ENCODE measurements at places on chromosomes 1 and 21.
A peak's percentile ranks its signal among the peaks of the same experiment; 100 is the strongest.

- no peak for DNase-seq
These were observed 308.4 kb upstream of the BEND5 start for GRCh38 chr1:49085079-49085478.

DNA sequence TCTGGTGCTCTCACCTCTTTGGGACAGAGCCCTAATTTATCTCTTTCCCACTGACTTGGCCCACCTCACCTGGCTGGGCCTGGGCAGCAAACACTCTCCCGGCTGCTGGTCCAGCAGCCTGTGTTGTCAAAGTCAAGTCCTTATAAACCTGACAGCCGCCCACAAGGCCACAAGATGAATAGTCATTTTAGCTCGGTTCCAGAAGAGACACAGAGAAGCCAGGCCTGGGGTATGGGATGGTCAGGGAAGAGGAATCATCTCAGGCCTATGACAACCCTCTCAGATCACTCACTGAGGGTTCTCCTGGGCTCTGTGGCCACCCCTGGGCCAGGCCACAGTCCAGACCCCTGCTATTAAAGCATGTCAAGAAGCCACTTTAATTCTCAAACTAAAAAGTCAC, 158.5 kb downstream of the FOXD2 start:
- no peak for DNase-seq

DNA sequence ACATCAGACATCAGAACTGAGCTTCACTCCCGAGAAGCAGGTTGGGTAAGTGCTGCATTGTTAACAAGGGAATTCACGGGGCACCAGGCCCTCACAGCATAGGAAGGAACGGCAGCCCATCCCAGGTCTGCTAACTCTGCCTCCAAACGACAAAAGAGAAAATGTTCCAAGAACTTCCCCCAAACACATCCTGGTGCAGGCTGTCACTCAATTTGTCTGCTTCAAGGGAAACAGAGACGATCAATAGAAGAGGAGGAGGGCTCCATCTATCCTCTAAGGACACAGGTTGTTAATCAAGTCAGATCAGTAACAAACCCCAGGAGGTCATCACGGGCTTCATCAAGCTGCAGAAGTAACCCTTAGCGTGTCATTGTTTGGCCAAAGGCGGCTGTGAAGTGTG, 3.5 kb upstream of the TSPEAR start:
- DNase-seq = no peak

DNA sequence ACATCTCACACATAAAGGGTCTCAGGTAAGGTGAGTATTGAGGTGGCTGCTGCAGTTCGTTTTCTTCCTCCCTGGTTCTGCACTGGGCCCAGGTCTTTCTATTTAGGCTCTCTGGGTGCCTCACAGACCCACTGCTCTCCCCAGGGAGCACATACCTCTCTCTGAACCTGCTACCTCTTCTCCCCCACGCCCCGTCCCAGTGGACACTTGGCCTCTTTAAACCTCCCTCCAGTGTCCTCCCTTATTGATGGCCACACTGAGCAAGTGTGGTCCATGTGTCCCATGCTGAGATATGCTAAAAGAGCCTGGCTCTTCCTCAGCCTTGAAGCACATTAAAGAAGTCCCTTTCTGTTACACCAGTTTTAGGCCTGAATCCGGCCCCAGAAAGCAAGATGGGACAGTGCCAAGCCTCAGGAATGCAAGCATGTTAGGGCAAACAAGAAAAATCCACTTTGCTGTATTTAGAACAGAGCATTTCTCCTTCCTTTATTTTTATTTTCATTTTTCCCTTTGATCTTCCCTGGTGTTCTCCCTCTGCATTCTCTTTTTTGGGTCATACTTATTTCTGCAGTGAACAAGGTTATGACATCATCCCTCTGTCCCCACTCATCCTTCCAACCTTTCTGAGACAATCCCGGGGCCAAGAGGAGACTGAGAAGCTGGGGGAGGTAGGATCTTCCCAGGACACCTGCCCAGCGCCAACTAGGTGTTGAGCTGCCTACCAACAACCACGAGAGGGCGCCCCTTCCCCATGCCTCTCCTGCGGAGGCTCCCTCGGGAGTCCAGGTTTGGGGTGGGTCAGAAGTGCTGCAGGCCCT, 5.0 kb upstream of the CHI3L2 start:
- no peak for DNase-seq

DNA sequence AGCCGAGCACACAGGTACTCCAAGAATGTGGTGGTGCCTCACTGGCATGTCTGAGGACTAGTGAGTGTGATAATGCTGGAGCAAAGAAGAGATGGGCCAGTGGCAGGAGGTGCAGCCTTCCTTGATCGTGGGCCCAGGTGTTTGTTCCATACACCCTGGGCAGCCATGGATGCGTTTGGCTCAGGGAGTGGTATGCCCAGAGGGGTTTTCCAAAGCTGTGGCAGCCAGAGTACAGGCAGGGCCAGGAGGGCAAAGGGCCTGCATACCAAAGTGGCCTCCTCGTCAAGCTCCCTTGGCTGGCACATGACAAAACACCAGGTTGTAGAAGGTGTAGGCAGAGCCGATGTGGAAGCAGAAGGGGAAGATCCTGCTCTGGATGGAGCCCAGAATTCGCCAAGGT, 19.0 kb downstream of the PARS2 start:
- DNase-seq = no peak

- no peak for DNase-seq
These were observed 513 bp upstream of the RAB3GAP2 start for GRCh38 chr1:220272841-220273090.

DNA sequence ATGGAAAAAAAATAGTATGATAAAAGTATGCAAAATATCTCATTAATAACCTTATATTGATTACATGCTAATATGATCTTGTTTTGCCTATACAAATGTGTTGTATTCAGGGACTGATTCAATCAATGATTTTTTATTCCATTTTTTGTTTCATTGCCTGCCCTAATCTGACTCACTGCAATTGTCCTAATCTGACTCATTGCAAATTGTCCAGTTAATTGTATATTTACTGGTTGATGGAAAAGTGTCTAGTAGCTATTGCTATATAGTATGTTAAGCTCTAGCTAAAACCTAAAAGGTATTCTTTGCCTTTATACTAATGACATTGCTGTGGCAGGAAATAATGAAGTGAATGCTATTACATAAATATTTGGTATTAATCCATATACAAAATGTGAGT, 728.9 kb upstream of the ZP4 start:
- no peak for DNase-seq

- DNase-seq = no peak
These were observed 49.8 kb upstream of the KANK4 start for GRCh38 chr1:62368989-62369388.

- peak; percentile 74 for DNase-seq
These were observed 36.6 kb downstream of the PLXNA2 start for GRCh38 chr1:208207388-208208131.

GRCh38 chr1:31152181-31152795, 86.8 kb upstream of the PUM1 start:
- no peak for DNase-seq

- no peak for DNase-seq
These were observed 349.0 kb downstream of the SIPA1L2 start for GRCh38 chr1:232280910-232281309.

DNA sequence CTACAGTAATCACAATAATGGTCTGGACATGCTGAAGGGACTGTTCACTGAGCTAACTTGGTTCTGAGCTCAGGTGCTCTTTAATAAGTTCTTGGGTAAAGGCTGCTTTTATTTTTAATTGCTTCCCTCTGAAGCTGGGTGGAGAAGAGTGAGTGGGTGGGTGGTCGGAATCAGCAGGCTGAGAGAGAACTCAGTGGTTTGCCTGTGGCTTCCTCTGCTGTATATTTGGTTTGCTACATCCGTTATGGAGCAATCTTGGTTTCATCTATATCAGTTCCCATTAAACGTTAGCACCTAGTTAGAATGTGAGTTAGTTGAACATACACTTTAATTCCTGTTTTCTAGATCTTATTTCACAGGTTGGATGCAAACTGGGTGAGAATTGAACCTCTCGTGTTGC, 23.3 kb downstream of the CNIH4 start:
- DNase-seq = no peak

- DNase-seq = no peak
These were observed 59.3 kb downstream of the EYA3 start for GRCh38 chr1:28028873-28029654.

- DNase-seq = no peak
These were observed at the start of the genes DCST1 and DCST2 for GRCh38 chr1:155033524-155033923. Gene DCST1, plus strand, starts transcription at chr1:155033824. Its CDS starts 213 bp downstream, at chr1:155034037. Gene DCST2, minus strand, starts transcription at chr1:155033781. Its CDS starts 80 bp downstream, at chr1:155033701.

DNA sequence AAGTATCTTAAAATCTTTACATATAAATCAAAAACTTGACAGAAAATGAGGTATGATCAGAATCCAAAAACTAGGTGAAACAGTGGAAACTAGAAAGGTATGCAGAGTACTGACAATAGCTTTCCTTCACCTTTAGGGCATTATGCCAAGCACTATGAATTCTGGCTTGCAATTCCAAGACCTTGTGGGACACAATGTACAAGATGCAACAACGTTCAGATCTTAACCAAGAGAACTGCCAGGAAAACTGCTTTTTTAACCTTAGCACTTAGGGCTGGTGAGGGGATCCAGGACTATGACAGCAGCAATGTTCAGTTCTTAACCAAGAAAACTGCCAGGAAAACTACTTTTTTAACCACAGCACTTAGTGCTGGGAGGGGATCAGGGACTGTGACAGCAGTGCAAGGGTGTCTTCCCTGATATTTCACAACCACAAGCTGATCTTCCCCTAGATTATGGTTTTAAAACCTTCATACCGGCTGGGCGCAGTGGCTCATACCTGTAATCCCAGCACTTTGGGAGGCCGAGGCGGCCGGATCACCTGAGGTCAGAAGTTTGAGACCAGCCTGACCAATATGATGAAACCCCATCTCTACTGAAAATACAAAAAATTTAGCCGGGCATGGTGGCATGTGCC, 22.3 kb downstream of the FOXJ3 start:
- no peak for DNase-seq

DNA sequence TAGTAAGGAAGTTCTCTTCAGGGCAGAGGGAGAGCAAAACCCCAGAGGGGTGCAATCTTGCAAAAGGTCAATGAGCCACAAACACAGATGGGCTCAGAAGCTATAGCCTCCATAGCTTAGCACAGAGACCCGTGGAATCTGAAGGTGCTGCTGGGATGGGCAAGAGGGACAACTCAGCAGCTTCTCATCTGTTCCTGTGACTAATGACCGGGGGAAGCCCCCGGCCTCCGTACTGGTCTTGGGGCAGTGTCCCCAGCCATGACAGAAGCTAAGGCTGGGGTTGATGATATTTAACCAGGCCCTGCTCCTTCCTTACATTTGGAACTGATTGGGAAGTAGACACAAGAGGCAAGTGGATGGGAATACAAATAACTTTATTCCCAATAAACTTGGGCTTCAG, 19.1 kb downstream of the EXOC8 start:
- no peak for DNase-seq

DNA sequence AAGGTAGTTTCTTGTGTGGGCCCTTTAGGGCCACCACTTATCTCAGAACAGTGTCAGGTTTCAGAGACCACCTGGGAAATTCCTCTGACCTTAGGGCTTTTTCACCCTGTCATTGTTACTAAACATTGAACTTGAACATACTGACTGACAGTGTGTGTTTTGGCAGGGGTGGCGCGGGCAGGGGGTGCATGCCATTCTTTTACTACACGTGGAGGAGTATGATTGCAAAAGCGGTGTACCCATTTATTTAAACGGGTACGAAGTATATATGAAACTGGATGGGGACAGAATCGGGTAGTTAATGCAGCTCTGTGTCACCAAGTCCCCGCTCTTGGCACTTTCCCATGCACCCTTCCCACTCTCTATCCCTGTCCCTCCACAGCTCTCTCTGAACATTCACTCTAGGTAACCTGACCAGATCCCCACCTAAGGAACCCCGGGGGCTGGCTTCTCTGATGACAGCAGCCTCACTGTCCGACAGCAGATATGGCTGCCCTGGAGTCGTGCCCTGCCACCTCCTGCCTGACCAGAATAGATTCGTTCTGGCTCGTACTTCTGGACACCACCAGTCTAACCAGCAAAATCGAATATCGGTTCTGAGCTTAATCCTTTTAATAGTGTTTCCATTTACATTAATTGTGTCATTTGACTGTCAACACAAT, 51.3 kb downstream of the NFASC start:
- DNase-seq = no peak

DNA sequence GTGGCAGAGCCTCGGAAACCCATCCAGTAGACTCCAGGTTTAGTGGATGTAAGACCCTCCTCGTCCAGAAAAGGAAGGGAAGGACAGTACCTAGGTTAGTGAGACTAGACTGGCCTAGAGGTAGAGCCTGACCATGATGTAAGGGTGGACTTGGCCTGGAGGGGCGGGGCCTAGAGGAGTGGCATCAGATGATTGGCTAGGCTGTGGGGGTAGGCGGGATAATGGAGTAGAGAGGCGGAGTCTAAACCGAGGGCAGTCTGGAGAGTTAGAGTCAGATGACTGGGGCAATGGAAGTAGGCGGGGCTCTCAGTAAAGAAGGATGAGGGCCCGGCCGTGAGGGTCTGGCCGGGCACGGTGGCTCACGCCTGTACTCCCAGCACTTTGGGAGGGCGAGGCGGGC, 70.1 kb downstream of the EPHB2 start:
- peak; percentile 5 for DNase-seq

- DNase-seq = no peak
These were observed 36.5 kb downstream of the DDX20 start for GRCh38 chr1:111792249-111792648.

DNA sequence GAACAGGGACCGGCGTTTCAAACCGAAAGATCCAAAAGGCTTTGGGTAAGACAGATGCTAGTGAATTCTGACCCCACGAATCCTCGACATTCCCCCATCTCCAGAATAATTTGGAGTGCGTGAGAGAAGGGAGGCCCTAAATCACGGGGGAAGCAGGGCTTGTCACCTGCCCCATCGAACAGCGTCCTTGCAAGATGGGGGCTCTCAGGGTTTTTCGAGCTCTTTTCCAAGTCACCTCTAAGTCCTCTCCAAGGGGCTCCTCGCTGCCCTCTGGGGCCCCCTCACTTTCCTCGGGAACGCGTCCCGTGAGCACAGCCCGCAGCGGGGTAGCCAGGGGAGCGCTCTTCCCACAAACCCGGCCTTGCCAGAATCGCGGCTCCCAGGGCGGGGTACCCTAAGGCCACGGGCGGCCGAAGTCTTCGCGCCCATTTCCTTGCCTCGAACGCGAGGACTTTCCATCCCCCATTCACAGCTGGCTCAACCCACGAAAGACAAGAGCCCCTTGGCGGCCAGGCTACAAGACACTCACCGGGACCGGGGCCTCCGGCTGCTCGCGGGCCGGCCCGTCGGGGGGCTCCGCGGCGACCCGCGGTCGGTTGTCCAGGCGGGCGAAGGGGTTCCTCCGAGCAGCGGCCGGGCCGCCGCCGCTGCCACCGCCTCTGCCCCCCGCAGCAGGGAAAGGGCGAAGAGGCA, 546 bp downstream of the DONSON start:
- peak; percentile 30 for DNase-seq

DNA sequence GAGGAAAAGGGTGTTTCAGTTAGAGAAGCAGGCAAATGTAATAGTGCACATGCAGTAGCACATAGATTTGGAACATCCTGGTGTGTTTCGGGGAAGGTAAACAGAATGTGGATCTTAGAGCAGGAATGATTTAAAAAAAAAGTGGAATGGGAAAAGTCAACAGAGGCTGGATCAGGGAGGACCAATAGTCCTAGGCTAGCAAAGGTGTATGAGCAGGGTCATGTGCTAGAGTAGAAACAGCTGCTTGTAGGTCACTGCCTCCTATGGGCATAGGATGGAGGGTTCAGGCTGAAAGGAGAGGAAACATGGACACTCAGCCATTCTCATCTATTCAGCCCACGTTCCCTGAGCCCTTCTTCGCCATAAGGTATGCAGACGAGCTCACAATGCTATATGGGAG, 3.7 kb upstream of the KPNA6 start:
- no peak for DNase-seq

Data from CMK (cell line).